Hippocampal formation (tissue), 2 donors: ENCODE measurements at places on chromosomes 16 and 17.

DNA sequence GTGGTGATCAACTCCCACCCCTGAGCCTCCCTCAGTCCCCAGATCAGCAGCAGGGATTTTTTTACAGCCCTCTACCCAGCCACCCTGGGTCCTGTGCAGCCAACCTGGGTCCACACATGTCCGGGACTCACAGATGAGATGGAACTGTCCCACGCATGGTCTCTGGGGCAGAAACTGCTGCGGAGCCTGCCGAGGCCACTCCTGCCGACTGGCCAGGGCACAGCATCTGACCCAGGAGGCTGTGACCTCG is 48.0 kb upstream of the ZCCHC14 start:
- DNase-seq = no peak

DNA sequence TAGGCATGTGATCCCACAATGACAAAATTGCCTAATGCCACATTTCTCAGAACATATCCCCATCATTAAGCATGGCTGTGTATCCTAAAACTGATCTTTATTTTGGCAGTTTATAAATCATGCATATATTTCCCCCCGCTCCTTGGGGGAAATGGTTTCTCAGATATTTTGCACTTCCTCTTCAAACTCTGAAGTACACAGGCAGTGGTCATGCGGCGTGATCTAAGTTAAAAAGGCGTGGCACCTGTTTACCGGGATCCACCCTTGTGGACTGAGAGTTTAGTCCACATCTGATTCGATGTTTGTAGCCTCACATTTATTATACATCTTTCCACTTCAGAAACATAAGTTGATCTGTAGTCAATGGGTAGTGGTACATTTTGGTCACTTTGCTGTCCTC is 51.4 kb downstream of the USP10 start:
- no peak for DNase-seq

GRCh38 chr16:61131447-61131846 is 904.8 kb downstream of the CDH8 start:
- DNase-seq = no peak

- DNase-seq = peak; percentile 79
Observed at GRCh38 chr16:87723226-87723623, 42.6 kb downstream of the KLHDC4 start.

DNA sequence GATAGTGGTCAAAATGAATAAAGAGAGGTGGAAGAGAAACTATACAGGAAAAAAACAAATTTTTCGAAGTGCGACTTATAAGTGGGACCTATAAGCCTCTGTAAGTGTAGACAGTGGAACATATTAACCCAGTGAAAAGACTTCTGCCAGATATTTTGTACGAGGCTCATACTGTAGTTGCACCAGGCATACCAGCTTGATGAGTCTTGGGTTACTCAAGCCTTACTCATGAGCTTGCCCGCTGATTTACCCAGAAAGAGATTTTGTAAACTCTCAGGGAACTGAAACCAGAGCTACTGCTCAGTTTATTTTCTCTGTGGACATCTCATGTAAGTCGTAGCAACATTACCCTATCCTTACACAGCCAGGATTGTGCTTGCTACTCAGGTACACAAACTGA is 708.0 kb upstream of the SOX9 start:
- DNase-seq = no peak

DNA sequence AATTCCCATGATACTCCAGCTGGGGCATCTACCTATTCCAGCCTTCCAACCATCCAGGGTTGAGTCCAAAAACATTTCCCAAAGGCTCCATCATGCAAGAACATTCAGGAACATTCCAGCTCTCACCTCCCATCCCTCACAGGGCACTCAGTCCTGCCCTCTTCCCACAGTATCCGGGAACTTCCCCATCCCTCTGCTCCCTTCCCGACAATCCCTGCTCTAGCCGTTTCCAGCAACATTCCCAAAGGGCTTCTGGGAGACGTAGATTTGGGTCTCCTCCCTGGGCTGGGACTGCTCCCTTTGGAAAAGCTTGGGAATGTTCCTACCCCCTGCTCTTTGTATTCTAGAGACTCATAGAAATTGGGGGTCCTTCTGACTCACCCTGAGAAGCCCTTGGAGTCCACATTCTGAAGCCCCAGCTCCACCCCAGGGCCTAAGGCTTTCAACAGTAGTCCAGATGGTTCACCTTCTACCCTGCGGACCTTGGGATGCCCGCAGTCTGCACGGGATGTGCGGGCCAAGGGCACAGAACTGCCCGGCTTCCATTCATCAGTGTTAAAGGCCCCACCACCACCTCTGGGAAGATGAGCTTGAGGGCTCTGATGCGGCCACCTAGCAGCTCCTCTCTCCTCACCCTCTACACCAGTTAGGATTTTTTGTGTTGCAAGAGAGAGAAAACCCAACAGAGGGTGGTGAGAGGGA is 25.4 kb downstream of the NGFR start:
- DNase-seq = no peak

DNA sequence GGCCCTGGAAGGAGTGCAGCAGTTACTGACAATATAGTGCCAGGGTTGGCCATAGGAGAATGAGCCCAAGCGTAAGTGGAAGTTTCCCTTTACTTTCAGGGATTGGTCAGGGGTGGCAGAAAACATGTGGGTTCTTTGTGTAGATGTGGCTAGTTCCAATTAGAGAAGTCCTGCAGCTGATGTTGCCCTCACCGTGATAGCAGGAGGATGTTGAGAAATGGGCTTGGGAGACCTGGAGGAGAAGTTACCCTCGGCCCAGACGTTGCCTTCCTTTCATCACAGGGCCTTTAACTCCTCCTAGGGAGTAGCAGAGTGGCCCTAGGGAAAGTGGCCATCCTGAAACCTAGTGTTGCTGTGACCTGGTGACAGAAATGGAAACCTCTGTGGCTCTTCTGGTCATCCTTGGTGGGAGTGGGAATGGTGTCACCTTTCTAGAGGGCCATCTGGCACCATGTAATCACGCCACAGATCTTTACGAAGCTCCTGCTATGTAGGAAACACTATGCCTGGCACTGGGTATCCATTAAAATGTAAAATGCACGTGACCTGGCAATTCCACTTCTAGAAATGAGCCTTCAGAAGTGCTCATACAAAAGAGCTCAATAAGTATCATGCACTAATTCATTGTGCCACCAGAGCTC is 6.7 kb downstream of the TMEM92 start:
- DNase-seq = no peak

DNA sequence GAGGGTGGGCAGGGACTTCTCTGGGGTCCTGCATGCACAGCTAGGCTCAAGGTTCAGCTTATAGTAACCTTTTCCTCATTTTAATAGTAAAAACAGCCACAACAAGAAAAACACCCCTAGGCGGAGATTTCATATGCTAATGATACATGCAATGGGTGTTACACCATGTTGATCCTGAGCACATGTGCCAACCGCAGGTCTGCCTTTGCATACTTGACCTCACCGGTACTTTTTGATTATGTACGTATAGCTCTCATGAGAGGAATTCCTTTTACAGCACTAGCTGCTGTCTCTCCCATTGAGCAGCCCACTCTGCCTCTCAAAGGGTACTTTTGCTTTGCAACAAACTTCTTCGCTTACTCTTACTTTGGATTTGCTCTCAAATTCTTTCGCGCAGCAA is 1.9 kb downstream of the KRTAP4-8 start:
- DNase-seq = no peak

DNA sequence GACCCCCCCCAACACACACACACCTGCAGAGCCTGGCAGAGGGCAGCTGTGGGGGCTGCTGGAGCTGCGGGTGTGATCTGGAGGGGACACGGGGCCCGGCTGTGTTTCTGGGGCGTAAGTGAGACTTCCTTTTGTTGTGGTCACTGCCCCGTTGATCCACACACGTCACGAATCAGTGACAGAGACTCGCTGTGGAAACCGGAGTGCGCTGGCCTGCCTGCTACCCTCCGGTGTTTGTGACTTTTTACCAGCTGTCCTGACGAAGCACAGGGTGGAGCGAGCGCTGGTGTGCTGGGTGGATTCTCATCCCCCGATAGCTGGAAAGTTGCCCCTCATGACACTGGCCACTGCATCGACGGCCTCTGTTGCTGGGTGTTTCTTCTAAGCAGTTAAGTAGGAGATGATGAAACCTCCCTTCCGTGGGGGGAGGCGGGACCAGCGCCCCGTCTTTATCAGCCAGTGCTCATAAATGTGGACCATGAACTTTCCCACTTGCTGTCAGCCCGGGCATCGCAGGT is 2.3 kb downstream of the METRNL start:
- DNase-seq = no peak

DNA sequence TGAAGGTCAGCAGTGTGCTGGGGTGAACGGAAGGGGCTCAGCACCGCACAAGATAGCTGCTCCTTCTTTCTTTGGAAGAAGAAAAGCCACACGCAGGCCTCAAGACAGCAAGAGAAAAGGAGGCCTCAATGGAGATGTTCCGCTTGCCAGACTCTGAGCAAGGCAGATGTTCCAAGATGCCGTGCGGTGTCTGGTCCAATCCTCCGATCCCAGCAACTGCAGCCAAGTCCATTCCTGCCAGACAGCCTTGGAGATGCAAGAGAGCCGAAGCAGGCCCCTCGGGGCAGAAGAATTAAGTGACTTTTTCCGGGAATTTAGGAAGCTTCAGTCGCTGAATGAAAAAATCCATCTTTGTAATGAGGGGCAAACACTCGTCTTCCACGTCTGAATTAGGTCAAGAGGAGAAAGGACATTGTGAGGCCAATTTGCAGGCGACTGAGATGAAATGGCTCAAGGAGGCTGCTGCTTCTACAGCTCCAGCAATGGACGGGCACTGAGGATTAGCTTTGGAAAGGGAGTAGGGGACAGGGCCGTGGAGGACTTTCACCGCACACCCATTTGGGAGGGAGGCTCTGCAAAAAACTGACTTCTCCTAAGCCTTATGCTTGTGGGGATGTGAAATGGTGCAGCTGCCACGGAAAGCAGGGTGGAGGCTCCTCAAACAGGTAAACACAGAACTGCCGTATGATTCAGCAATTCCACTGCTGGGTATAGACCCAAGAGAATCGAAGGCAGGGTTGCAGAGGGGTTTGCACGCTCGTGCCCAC is 44.7 kb downstream of the RPH3AL start:
- DNase-seq = no peak

DNA sequence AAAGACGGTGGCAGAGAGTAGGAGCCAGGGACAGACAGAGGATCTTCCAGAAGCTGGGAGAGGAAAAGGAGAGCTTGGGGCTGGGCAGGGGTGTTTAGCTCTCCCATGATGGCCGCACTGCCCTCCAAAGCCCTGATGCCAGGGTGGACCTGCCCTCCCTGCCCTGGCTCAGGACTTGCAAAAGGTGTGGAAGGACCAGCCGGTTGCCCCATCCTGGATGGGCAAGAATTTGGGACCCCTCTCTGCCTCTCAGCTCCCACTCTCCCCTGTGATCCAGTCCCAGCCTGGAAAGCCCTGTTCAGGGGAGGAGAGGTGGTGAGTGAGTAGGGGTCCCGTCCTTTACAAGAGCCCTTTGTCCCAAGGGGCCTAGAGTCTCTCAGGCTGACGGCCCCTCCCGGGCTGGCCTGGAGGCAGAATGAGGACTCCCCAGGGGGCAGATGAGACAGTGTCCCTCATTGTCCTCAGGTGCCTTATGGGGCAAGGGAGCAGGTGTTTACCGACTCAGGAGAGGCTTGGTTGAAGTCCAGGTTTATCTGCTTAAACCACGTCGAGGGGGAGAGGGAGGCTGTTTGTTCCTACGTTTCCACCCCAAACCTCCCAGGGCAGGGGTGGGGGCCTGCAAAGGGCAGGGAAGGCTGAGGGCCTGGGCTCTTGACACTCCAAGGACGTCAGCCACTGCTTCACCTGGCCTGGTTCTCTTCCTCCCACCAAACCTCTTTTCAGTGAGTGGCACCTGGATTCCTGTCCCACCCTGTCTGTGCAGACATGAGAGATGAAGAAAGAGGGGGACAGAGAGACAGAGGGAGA is 19.3 kb upstream of the ITGA3 start:
- DNase-seq = no peak

DNA sequence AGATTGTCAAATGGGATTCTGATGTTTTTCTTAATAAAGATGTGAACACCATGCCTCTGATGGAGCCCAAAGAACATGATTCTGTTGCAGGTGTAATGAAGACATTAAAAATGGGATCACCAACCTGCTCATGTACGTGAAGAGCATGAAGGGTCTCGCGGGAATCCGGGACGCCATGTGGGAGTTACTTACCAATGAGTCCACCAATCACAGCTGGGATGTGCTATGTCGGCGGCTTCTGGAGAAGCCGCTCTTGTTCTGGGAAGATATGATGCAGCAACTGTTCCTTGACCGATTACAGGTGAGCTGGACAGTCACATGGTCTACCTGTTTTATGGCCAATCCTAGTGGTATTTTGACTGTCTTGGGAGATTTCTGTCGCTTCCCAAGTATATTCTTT is 7.6 kb downstream of the COG1 start:
- DNase-seq = no peak

DNA sequence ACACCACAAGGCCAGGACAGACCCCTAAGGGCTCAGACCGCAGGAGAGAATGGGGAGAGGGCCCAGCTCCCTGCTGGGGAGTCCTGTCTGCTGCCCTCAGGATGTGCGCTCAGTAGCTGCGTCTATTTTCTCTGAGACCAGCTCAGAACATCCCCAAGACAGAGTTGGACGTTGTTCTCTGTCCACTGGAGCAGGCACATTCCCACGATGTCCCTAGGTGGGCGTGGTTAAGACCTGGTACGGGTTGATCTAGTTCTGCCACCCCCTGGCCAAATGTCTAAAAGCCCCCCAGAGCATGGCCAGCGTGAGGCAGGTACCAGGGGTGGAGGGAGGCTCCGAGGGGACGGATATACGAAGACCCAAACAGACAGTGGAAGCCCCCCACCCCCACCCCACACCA is 842 bp upstream of the CALB2 start:
- no peak for DNase-seq

- no peak for DNase-seq
Observed at GRCh38 chr17:77254951-77255825, 114.4 kb downstream of the SEC14L1 start.

DNA sequence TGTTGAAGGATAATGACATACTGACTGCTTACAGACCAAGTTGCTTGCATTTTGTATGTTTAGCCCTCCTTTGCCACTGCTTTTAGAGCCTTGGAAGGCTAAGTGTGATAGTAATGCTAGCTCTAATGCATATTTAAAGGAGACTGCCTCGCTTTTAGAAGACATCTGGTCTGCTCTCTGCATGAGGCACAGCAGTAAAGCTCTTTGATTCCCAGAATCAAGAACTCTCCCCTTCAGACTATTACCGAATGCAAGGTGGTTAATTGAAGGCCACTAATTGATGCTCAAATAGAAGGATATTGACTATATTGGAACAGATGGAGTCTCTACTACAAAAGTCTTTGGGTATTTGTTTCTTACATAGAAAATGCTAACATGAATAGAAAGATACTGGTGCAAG is 19.1 kb downstream of the CAPNS2 start:
- DNase-seq = no peak

DNA sequence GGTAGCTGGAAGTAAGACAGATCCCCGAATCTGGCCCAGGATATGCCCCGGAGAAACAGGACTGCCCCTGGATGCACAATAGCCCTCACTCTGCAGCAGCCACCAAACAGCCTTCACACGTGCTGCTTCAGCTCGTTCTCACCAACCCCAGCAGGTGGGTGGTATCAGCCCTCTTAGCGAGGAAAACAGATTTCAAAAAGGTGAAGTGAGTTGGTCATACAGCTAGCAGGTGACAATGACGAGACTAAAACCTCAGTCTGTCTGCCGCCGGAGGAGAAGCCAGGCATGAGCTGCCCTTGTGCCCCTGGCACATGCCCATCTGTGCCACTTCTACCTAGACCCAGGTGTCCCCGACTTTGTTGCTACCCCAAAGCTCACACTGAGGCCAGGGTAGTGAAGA is 92.4 kb downstream of the YPEL2 start:
- no peak for DNase-seq
